ENCODE measurements at places on chromosomes 7 and 10.
A peak's percentile ranks its signal among the peaks of the same experiment; 100 is the strongest.

GRCh38 chr7:39951226-39952194 lies 1.5 kb downstream of the CDK13 start:
- peak; percentile 63 for DNase-seq

DNA sequence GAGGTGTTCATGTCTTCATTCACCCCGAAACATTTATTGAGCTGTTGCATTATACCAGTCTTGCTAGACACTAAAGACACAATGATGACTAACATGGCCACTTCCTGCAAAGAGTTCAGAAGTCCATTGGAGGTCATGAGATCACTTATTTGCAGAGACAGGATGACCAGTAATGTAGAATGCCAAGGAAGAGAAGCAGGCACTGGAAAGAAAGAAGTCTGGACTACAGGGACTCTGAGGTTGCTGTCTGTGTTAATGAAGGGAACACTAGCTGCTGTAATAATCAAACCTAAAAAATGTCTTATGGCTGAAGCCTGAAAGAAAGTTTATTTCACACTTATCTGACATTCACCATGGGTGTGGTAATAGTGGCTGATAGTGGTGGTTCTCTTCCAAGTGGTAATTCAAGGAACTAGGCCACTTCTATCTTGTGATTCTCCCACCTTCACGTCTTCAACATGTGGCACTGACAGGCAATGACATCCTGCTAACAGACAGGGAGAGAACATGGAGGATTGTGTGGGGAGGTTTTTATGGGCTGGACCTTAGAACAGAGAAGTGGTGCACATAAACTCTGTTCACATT lies 89.2 kb upstream of the MKLN1 start:
- no peak for DNase-seq

DNA sequence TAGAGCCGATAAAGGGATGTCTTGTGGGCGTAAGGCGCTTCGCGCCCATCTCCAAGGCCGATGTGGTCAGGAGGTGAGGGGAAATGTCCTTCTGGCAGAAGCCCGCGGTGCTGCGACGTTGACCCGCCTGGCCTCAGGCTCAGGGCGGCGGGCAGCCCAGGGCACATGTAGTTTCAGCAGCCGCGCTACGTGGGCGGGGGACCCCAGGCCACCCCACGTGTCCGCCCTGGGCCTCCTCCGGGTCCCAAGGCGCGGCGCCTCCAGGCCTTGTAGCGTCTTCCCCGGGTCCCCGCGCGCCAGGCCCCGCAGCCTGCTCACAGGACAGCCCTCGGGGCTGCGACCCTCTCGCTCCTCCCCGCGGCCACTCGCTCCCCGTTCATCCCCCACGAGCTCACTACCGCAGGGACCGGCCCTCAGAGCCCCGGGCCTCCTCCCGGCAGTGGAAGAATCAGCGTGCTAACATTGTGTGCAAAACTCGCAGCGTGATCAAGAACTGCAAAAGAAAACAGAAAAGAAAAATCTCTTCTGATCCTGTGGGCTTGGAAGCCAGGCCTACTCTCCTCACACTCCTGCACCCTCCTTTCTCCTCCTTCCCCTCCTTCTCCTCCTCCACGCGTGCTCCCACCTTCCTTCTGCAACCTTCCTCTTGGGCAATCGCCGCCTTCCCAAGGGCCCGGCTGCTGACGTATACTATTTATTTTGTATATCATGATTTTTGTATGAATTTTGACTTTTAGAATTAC lies 4.4 kb upstream of the TBX20 start:
- no peak for DNase-seq

DNA sequence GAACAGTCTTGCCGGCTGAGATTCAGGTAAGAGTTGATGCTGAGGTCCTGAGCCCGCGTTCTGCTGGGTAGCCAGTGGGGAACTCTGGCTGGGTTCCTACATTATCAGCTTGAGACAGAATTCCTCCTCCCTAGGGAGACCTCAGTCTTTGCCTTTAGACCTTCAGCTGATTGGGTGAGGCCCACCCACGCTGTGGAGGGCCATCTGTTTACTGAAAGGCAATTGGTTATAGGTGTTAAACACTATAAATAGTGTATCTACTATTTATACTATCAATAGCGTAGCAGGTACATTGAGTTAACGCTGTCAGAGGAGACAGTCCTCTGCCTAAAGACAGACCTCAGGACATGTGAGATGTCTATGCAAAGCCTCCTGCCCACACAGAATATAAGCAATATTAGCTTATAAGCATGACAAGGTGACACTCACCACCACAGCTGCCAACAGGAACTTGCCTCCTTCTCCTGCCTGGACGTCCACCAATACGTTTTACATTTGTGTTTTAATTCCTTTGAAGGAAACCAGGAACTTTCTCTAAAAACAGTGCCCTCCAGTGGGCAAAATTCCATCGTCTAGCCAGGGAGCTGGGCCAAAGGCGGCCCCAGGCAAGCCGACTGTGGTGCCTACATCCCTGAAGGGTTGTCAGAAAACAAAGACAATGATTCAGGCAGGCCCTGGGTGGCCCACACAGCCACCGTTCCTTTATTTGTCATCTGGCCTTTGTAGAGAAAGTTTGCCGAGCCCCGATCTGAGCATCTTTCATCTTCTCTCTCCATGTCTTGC lies 58.8 kb downstream of the INSIG1 start:
- DNase-seq = no peak

DNA sequence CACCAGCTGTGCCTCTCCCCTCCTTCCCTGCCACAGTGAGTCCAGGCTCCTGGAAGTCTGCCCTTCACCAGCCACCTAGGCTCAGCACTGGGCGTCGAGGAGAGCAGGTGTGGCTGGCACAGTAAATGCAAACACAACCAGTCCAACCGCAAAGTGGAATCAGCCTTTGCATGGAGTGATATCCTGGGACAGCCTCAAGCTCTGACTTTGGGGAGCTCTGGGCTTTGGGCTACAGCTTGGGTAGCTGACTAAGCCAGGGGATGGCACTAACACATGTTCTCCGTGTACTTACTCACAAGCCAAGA lies 312.4 kb downstream of the KCNMA1 start:
- DNase-seq = no peak

DNA sequence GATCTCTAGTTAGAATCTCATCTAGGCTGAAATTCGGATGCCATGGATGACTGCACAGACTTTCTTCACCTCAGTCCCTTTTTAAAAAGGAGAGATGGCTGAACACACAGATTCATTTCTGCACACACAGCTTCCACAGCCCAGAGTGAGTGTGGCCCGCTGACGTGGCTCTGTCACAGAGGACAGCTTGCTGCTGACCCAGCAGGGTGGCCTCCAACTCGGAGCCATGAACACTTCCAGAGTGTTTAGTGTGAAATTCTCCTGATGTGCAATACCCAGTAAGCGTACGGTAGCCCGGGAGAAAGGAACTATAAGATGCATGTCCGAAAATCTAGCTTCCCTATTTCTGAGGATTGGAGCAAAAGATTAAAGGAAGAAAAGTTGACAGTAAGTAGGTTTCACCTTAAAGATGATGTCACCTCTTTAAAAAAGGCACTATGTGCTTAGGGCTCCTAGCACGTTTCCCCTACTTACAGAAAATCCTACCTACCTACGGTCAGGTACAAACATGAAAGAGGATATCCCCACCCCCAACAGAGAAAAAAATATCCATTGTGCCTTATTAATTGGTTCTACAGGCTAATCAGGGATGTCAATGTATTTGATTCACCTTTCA lies 162.2 kb downstream of the RAPGEF5 start:
- no peak for DNase-seq

GRCh38 chr10:119398996-119399395 lies 143.5 kb downstream of the RGS10 start:
- DNase-seq = peak; percentile 69

DNA sequence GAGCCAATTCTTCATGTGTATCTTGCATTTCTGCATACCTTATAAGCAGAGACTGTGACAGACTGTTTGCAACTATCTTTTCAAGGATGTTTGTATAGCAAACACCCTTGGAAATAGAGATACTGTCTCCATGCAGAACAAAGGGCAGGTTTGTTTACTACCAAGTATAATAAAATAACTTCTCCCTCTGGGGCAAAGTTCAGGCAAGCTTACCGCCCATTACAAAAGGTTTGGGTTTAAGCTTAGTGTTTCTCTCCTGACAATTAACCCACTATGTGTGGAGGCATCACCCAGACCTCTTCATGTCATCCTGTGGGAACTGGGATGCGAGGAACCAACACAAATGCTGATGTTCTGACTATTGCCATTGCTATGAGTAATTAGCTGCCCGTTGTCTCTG lies 479.1 kb upstream of the ZMIZ1 start:
- no peak for DNase-seq

GRCh38 chr10:81251457-81252115 lies 623.4 kb upstream of the NRG3 start:
- DNase-seq = no peak

- no peak for DNase-seq
Measured at GRCh38 chr10:57168611-57169240, 807.7 kb upstream of the ZWINT start.

DNA sequence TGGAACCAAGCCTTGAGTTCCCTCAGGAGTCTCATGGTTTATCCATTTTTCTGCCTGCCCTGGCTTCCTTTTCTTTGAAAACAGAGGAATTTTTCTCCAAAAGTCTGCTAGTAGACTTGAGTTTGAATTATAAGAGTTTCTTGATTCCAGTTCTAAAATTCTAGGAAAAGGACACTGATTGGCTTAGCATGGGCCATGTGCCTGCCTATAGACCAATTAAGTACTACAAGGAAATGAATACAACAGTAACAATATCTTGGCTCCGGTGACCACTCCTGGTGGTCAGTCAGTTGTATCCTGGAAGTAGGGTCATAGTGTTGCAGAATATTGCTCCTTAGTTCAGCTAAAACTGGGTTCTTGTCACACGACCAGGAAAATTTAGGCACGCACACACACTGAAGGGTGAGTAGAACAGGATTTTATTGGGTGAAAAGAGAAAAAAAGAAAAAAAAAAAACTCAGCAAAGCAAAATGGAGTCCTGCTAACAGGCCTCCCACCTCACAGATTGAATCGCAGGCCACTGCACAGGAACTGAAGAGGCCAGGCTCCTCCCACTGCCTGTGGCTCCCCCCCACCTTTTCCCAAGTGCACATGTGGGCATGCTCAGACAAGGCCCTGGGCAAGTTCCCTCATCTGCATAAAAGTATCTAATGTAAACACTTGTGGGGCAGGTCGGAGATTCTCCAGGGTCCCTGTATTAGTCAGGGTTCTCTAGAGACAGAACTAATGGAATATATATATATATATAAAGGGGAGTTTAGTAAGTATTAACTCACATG lies 155.1 kb downstream of the LYZL1 start:
- no peak for DNase-seq

- no peak for DNase-seq
Measured at GRCh38 chr7:157830331-157830730, 493.5 kb downstream of the DNAJB6 start.

DNA sequence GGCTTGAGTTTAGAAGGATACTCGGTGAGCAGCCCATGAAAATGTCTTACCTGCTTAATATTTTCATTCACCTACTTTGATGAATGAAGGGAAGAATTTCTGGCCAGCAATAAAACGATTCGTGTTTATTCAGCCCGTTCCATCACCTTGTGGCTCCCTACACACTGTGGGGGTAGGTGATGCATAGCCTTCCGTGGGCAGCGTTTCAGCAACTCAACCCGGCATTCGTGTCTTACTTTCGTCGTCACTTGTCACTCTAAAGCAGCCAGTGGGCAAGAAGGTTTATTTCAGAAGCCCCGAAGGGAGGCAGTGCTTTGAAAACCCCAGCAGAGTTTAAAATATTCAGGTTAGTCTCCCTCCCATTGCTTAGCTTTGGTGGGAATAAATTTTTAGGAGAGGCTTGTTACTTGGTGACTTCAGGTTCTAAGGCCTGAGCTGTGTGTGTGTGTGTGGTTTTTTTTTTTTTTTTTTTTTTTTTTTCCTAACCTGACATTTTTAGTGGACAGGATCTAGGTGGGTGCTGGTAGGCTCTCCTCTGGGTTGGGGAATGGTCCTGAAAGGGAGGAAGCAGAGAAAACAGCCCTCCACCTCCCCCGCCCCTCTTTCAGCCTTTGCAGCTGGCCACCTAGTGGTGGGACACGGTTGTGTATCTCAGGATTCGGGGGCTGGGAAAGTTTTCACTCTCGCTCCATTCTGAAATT lies 1.8 kb downstream of the GRK5 start:
- DNase-seq = peak; percentile 68

- no peak for DNase-seq
Measured at GRCh38 chr7:92747041-92747835, 89.1 kb downstream of the CDK6 start.

DNA sequence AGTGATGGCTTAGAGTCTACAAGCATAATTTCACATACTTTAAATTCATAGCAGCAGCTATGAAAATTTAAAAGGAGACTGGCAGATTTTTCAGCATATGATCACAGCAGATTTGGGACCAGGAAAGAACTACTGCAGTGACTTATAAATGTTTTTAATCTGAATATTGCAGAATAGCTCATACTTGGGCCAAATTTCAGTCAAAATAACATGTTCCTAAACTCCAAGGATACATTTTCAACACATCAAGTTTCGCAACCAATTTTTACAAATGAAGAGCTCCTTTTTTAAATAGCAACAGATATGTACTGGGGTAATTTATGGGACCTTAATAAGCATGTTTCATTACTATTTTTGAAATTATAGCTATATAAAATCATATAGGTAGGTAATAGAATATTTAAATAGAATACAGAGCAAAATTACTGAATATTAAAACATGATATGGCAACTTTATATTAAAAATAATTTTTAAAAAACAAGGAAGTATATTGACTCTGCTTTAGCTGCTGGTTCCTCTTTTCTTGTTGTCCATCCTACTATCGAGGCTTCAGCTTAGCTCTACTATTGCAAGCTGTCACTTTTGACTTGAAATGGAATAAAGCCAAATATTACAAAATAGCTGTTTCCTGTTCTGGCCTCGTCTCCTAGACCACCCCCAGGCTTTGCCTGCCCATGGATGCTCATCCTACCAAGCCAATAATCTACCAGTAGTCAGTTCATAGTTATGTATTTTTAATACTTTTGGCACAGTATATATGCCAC lies 123.1 kb downstream of the NRBF2 start:
- DNase-seq = no peak

GRCh38 chr10:73559590-73559989 lies 31.6 kb downstream of the USP54 start:
- DNase-seq = no peak

DNA sequence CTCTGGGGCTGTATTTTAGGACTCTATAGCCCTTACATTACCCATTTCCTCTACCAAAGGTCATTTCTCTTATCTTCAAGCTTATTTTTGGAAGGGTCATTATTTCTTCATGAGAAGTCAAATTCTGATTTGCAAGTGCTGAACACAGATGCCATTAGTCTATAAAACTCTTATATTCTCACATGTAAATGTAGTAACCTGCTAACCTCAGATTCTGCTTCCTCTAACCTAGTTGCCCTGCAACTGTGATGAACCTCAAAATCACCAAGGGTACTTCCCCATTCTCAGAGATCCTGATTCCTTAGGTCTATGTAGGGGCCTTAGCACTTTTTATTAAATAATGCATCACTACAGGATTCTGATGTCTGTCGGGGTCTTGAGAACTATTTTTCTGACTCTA lies 6.3 kb downstream of the FAS start:
- no peak for DNase-seq

GRCh38 chr7:26280723-26281122 lies 10.9 kb upstream of the SNX10 start:
- no peak for DNase-seq

- peak; percentile 61 for DNase-seq
Measured at GRCh38 chr10:49177391-49178355, 10.5 kb downstream of the TMEM273 start.

GRCh38 chr7:159130199-159130775 lies 14.4 kb downstream of the VIPR2 start:
- peak; percentile 2 for DNase-seq
